ENCODE measurements at places on chromosomes 2 and 18.

DNA sequence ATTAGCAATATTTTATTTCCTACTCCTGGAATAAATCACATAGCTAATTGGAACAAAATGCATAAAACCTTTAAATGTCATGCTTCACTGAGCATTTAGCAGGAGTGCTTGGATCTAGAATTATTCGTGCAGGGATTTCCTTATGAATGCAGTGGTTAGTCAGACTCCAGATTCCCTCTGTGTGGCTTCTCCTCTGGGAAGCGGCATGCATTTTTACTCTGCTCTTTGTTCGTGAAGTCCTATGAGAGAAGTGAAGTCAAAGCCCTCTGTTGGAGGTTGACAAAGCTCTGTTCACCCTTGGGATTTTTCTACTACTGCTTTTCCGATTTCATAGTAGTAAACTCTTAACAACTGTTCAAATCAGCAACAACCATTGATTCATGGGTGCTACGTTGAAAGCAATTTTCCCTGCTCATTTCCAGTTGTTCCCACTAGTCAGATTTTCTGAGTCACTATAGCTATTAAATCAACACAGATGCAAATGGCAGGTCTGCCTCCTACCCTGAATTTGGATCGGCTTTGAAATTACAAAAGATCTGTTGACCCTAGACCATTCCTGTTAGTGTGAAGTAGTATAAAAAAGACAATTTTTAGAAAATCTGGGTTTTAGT lies 461.7 kb downstream of the STK39 start:
- H3K4me1 ChIP-seq: peaks cover 38% of the 10 kb centered on the region
- DNase-seq: no peak
- H3K4me3 ChIP-seq: no peak overlapping the region
- no peaks in the 10 kb centered on the region for H3K27me3 ChIP-seq

DNA sequence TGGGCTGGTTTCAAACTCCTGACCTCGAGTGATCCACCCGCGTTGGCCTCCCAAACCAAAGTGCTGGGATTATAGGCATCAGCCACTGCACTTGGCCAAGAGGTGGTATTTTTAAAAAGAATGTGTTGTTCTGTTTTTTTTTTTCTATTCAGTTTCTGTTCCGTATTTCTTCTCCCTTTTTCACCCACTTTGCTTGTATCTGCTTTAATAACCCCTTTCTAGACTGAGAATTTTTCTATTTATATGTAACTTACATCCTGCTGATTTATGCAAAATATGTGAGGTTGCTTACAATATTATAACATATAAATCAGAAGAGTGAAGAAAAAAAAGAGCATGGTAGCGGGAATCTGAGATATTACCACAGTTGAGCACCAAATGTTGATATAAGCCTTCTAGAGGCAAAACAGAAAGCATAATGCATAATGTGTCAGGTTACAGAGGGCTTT lies 17.2 kb upstream of the LYPD6B start:
- no peaks in the 10 kb centered on the region for H3K27me3 ChIP-seq
- H3K4me1 ChIP-seq: peaks cover 45% of the 10 kb centered on the region
- DNase-seq: no peak
- H3K27ac ChIP-seq: no peak overlapping the region
- no peak overlapping the region for H3K4me3 ChIP-seq
- H3K36me3 ChIP-seq: peaks cover 3% of the 10 kb centered on the region

- no peaks in the 10 kb centered on the region for H3K4me1 ChIP-seq
- H3K27ac ChIP-seq: no peak overlapping the region
- DNase-seq: no peak
- H3K4me3 ChIP-seq: no peak overlapping the region
- no peaks in the 10 kb centered on the region for H3K36me3 ChIP-seq
- H3K27me3 ChIP-seq: no peaks in the 10 kb centered on the region
Measured at GRCh38 chr18:39935598-39935997, 2019.4 kb upstream of the PIK3C3 start.

DNA sequence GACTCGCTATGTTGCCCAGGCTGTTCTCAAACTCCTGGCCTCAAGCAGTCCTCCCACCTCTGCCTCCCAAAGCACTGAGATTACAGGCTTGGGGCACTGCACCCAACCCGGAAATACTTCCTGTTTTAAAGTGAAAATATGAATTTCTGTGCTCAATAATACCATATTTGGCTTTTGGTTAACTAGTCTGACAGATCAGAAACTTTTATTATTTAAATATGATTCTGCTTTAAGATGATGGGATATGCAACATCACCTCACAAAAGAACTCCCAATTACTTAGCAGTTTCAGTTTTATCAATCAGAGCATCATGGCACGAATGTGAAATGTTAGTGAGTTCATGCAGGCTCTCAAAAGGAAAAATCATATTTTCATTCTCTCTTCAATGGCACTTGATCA lies 120.6 kb downstream of the PTRHD1 start:
- H3K36me3 ChIP-seq: peaks cover 7% of the 10 kb centered on the region
- no peak for DNase-seq

DNA sequence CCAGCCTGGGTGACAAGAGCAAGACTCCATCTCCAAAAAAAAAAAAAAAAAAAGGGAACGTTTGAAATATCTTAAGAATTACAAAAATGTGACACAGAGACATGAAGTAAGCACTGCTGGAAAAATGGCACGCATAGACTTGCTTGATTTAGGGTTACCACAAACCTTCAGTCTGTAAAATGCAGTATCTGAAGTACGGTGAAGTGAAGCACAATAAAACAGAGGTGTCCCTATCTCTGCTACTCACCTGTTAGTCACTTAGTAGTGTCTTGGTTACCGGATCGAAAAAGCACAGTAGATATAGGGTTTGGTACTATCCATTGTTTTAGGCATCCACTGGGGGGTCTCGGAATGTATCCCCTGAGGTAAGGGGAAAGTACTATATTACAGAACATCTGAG lies 11.6 kb upstream of the GREB1L start:
- H3K27me3 ChIP-seq: no peaks in the 10 kb centered on the region
- H3K27ac ChIP-seq: no peak overlapping the region
- no peaks in the 10 kb centered on the region for H3K36me3 ChIP-seq
- H3K4me1 ChIP-seq: no peaks in the 10 kb centered on the region
- DNase-seq: no peak

DNA sequence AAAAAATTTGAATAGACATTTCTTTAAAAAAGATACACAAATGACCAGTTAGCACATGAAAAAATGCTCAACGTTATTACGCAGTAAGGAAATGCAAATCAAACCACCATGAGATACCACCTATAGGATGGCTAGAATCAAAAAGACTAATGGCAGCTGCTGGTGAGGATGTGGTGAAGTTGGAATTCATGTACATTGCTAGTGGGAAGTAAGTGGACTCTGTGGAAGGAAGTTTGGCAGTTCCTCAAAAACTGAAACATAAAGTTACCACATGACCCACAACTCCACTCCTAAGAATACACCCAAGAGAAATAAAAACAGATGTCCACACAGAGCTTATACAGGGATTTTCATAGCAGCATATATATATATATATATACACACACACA lies 51.2 kb downstream of the MBP start:
- no peak overlapping the region for H3K4me3 ChIP-seq
- no peak for DNase-seq
- H3K36me3 ChIP-seq: peaks cover 4% of the 10 kb centered on the region
- H3K4me1 ChIP-seq: peaks cover 25% of the 10 kb centered on the region

GRCh38 chr2:144686518-144687215 lies 166.7 kb upstream of the ZEB2 start:
- no peaks in the 10 kb centered on the region for H3K4me1 ChIP-seq
- DNase-seq: no peak
- H3K27me3 ChIP-seq: no peaks in the 10 kb centered on the region

GRCh38 chr18:13178976-13179375 lies 39.6 kb upstream of the LDLRAD4 start:
- no peak overlapping the region for H3K4me3 ChIP-seq
- peaks cover 18% of the 10 kb centered on the region for H3K4me1 ChIP-seq
- H3K27me3 ChIP-seq: peaks cover 3% of the 10 kb centered on the region
- no peak for DNase-seq
- H3K36me3 ChIP-seq: no peaks in the 10 kb centered on the region

DNA sequence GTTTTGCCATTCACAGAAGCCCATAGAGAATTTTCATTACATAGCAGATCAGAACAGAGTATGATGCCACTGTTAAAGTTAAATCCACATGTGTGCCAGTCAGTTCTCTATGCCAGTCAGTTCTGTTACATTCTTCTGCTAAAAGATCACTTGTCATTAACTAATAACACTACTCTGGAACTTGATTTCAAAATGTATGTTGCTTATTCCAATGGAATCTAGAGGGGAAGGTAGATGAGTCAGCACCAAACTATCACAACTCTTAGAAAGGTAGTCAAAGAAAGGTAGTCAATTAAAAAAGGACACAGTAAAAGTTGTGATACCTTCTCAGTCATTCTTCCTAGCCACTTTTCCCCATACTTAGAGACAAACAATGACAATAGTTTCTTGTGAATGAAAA lies 1214.4 kb downstream of the LRP1B start:
- peaks cover 1% of the 10 kb centered on the region for H3K4me1 ChIP-seq
- H3K27ac ChIP-seq: no peak overlapping the region
- H3K4me3 ChIP-seq: no peak overlapping the region

GRCh38 chr2:172380436-172381274 lies 46.7 kb upstream of the ITGA6 start:
- peaks cover 10% of the 10 kb centered on the region for H3K4me1 ChIP-seq
- no peak overlapping the region for H3K4me3 ChIP-seq
- H3K27ac ChIP-seq: no peak overlapping the region
- no peak for DNase-seq

GRCh38 chr2:141438536-141438935 lies 692.3 kb downstream of the LRP1B start:
- H3K36me3 ChIP-seq: peaks cover 2% of the 10 kb centered on the region
- H3K27ac ChIP-seq: no peak overlapping the region
- no peak overlapping the region for H3K4me3 ChIP-seq
- no peak for DNase-seq
- no peaks in the 10 kb centered on the region for H3K4me1 ChIP-seq

DNA sequence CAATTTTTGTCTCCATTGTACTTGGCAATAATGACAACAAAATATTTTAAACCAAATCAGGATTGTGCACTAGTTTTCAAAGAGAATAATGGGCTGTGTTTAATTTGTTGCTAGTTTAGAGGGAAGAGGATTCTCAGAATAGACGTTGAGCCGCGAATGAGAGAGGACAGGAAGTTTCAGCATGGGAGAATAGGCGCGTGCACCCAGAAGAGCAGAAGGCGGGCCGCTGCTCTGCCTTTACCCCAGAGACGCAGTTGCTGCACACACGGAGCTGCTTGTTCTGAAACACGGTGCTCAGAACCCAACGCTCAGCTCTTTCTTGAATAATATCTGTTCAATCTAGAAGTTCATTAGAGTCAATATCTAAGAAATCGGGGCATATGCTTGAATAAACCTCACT lies 223.4 kb downstream of the MYT1L start:
- no peaks in the 10 kb centered on the region for H3K36me3 ChIP-seq
- no peak overlapping the region for H3K27ac ChIP-seq
- no peak for DNase-seq
- H3K27me3 ChIP-seq: peaks cover 24% of the 10 kb centered on the region

DNA sequence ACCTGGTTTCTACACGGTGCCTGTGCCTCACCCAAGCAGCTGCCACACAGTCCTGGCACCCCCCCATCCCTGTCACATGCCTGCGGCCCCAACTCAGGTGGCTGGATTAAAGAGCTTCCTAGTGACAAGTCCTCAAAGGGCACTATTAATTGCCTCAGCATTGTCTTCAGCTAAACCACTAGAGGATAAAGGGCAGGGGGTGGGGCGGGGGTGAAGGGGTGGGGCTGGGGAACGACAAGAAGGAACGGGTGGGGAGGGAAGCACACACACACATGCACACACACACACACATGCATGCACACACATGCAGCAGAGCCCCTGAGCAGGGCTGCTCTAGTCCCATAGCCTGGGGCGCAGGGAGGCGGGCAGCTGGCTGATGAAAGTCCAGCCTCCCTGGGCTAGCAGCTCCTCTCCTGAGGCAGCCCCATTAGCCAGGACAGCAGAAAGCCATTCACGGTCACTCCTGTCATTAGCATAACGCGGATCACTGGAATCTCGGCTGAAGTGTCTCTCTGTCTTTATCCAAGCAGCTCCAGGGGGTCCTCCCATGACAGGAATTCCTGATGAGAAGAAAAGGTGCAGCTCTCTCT lies 7.4 kb upstream of the TEX261 start:
- DNase-seq: no peak
- peaks cover 2% of the 10 kb centered on the region for H3K4me1 ChIP-seq
- H3K27me3 ChIP-seq: peaks cover 20% of the 10 kb centered on the region
- no peak overlapping the region for H3K4me3 ChIP-seq

GRCh38 chr18:54127759-54128378 lies 96.6 kb downstream of the MBD2 start:
- no peaks in the 10 kb centered on the region for H3K36me3 ChIP-seq
- no peak overlapping the region for H3K27ac ChIP-seq
- no peak overlapping the region for H3K4me3 ChIP-seq
- peaks cover 6% of the 10 kb centered on the region for H3K27me3 ChIP-seq
- H3K4me1 ChIP-seq: peaks cover 13% of the 10 kb centered on the region

GRCh38 chr2:207122651-207123334 lies 43.0 kb downstream of the KLF7 start:
- no peak overlapping the region for H3K4me3 ChIP-seq
- no peaks in the 10 kb centered on the region for H3K27me3 ChIP-seq
- H3K36me3 ChIP-seq: peaks cover 14% of the 10 kb centered on the region
- peak overlapping the region; percentile 47 for H3K27ac ChIP-seq

- H3K4me3 ChIP-seq: no peak overlapping the region
- no peak overlapping the region for H3K27ac ChIP-seq
Measured at GRCh38 chr2:41123341-41123740, 671.5 kb upstream of the SLC8A1 start.

GRCh38 chr2:100256849-100257248 lies 65.5 kb downstream of the LONRF2 start:
- H3K27me3 ChIP-seq: peaks cover 5% of the 10 kb centered on the region
- no peak overlapping the region for H3K4me3 ChIP-seq
- H3K4me1 ChIP-seq: no peaks in the 10 kb centered on the region
- H3K27ac ChIP-seq: no peak overlapping the region
- no peaks in the 10 kb centered on the region for H3K36me3 ChIP-seq
- no peak for DNase-seq

GRCh38 chr2:109148991-109149645 lies 20.1 kb downstream of the SH3RF3 start:
- no peak overlapping the region for H3K27ac ChIP-seq
- no peaks in the 10 kb centered on the region for H3K4me1 ChIP-seq
- H3K27me3 ChIP-seq: peaks cover 4% of the 10 kb centered on the region

DNA sequence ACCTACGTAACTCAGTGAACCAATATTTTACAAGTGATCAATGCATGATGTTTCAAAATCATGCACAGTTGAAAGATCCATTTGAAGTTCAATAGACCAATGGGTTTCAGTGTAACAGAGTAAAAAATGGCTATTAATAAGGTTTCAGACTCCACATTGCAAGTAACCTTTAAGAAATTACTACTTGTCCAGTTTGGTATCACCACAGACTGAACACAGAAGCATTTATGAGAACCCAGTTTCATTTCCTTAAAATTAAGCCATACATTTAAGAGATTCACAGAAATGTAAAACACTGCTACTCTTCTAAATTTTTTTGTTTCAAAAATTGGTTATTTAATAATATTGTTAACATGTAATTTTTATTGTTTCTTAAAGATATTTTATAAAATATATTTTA lies 98.9 kb upstream of the CHRNA1 start:
- no peak overlapping the region for H3K27ac ChIP-seq
- H3K27me3 ChIP-seq: no peaks in the 10 kb centered on the region
- no peak for DNase-seq
- no peak overlapping the region for H3K4me3 ChIP-seq
